NCI-H2029 treated with DMSO at 0.1 percent for 48 hours (cell line): ENCODE measurements at places on chromosomes 5 and 9.

DNA sequence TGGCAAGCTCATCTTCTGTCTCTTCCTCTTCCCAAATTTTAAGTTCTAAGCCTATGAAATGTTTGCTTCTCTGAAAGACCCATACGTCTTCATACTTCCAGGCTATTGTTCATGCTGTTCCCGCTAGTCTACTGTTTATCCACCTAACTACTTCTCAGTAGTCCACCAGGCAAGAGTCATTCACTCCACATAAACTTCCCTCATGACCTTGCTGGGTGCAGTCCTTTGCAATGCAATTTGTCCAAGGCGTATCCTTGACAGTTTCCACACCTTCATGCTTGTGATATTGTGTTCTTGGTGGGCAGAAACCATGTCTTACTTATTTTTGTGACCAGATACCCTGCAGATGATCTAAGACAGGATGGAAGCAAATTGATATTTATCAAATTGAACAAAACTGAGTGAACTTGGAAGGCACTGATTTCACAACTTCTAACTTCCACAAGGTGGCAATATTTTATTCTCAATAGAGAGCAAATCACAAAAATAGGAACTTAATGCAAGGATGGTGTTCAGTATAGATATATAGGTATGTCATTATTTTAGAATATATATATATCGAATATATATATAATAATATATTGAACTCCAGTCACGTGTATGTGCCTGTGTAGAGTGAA lies 30.3 kb downstream of the TYRP1 start:
- DNase-seq, result peak; percentile 2

- peak; percentile 4 for DNase-seq
Observed at GRCh38 chr9:118829334-118829733, 539.9 kb downstream of the BRINP1 start.

GRCh38 chr5:2496126-2496525 lies 255.4 kb downstream of the IRX2 start:
- no peak for DNase-seq

DNA sequence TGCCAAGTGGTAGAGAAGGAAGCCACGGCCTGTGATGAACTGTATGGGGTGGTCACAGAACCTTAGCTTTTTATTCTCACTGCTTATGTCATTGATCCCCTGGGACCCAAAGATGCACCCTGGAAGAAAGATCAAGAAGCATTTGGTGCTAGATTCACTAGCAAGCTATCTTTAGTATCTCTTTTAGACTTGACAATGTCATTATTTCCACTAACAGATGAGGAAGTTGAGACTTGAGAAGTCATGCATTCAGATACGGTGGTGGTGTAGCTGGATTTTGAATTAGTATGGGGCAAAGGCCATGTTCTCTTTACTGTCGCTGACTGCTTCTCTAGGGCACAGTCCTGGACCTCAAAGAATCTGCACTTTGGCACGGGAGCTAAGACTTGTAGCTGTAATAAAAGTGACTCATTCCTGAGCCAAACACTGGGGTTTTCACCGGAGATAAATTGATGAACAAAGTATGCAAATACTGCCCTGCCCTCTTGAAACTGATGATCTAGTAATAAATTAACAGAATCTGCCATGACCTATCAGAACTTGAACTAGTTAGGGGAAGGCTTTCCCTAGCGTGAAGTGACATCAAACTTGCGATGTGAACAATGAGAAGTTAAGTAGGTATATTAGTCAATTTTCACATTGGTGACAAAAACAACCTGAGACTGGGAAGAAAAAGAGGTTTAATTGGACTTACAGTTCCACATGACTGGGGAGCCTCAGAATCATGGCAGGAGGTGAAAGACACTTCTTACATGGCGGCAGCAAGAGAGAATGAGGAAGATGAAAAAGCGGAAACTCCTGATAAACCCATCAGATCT lies 5.4 kb downstream of the GDA start:
- no peak for DNase-seq

GRCh38 chr9:70229579-70229978 lies 29.2 kb upstream of the SMC5 start:
- DNase-seq, result no peak

DNA sequence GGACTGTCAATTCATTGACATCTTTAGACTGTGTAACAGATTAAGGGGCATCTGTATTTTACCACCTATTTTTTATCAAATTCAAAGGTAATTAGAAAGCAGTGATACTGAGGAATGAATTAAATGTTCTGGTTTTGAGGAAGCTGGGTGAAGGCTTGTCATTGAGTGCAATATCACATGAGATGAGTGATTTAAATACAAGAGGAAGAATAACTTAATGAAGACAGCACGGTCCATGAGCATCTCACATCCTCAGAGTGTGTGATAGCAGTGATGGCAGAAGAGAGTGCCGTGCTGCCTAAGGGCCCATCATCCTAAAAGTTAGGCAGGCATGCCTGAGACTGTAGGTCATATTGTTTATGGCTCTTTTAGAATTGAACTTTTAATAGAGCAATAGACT lies 263.3 kb downstream of the MAST4 start:
- no peak for DNase-seq
